Right ventricle myocardium superior (tissue), 1 donor: ENCODE measurements at places on chromosomes 4 and X. TPM values are rescaled to one million over a fixed set of nuclear protein-coding genes. Genes with fewer than 3 reads are reported as not detected.

TTC29 gene
- total RNA-seq, result not detected

HSFX2 gene
- not detected for total RNA-seq

DDX53 gene
- total RNA-seq, result not detected

CCSER1 gene
- 13.8 TPM for total RNA-seq

IRF2 gene
- total RNA-seq, result 27.2 TPM

EMCN gene
- 31.8 TPM for total RNA-seq

PRR32 gene
- 0.30 TPM for total RNA-seq

PPP4R3C gene
- not detected for total RNA-seq
